ENCODE measurements at places on chromosomes 7 and 10.

- DNase-seq: no peak
Observed at GRCh38 chr7:115356999-115357702, 435.3 kb downstream of the MDFIC start.

GRCh38 chr10:49356181-49356580 lies 39.7 kb downstream of the DRGX start:
- no peak for DNase-seq

DNA sequence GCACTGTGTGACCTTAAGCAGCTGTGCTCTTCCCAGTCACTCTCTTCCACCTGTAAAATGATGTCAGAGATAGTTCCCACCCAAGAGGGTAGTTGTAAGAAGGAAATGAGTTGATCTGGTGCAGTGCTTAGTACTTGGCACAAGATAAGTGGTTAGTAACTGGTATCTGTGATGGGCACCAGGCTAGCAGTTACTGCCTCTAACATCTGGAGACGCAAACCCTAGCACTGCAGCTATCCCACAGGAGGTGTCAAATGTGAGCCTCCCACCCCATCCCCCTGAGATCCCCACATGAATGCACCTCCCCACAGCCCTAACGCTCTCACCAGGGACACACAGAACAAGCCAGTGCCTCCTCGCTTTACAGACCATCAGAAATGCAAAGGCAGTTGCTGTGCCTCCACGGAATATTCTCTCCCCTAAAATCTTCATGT lies 72.0 kb downstream of the KCNMA1 start:
- DNase-seq: no peak

DNA sequence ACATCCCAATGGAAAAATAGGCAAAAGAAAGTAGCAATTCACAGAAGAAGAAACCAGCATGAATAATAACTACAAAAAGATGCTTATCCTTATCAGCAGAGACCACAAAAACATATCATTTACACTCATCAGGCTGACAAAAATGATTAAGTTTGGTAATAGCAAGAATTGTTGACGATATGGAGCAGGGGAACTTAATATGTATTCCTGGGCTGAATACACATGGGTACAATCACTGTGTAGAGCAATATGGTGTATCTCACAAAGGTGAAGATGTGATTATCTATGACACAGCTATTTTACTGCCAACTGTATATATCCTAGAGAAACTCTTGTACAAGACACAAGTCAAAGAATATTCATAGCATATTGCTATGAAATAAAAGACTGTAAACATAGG lies 141.8 kb upstream of the NOBOX start:
- DNase-seq: no peak

DNA sequence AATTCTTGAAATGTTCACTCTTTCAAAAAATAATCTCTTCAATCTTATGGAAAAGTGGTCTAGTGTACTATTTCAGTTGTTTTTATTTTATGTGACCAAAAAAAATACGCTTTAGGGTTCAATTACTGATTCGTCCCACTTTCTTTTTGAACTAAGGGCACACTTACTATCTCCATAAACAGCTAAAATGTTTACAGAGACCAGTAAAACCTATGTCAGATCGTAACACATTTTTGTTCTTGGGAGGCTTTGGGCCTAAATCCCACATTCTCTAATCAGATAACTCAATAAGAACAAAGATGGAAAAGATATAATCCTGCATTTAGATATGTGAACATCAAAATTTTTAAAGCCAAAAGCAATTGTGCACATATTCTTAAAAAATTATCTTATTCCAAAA lies 29.8 kb upstream of the EPC1 start:
- DNase-seq: no peak

GRCh38 chr7:117279931-117280557 lies 42.8 kb downstream of the WNT2 start:
- no peak for DNase-seq

DNA sequence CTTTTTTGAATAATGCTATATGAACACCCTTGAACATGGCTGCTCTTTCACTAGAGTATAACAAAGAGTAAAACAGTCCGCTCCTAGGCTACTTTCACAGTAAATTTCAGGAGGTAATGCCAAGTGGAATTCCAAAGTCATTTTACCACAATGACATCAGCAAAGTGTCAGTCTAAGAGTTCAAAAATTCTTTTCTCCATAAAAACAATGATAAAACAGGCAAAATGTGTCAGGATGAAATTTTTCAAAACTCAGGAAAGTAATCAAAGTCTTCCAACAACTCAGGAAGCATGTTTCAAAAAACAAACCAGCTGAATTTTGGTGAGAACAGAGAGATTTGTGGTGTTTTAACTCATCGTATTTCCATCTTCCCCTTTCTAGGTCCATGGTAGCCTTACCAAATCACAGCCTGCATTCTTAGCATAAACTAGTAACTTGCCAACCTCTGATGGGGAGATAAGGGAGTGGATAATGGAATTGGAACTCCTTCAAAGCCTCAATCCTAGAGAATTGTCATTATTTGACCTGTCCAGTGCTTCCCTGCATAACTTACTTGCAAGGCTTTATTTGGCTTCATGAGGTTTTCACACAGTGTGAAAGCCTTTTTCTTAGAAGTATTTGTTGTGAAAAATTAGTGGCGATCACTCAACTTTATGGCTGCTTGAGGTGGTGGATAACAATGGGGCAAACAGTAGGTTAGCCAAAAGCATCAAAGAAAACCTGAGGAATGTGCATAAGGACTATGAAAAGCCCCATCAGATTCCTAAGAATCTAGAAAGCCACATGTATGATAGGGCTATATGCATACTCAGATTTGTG lies 302.7 kb downstream of the HDAC9 start:
- no peak for DNase-seq

- no peak for DNase-seq
Observed at GRCh38 chr7:141706239-141707064, 1.7 kb upstream of the WEE2 start.

- no peak for DNase-seq
Observed at GRCh38 chr10:48750991-48751390, 66.3 kb downstream of the WDFY4 start.

DNA sequence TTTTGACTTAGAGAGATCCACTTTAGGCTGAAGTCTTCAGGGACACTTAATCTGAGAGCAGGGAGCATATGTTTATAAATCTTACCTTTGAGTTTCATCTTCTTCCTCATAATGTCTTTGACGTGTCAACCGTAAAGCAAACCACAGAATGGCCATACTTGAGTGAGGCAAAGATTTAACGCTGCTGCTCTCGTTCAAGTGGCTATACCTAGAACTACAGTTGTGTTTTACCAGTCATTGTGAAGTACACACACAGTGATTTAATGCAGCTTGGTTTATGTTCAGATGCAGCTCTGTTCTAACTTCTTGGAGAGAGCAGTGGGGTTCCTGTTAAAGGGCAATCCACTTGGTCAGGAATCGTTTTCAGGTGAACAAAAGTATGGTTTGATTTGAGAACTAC lies 39.9 kb upstream of the GOT1 start:
- DNase-seq: no peak

GRCh38 chr7:112001091-112001826 lies 204.9 kb downstream of the DOCK4 start:
- no peak for DNase-seq

GRCh38 chr10:128044961-128045832 lies 81.0 kb downstream of the MKI67 start:
- no peak for DNase-seq

DNA sequence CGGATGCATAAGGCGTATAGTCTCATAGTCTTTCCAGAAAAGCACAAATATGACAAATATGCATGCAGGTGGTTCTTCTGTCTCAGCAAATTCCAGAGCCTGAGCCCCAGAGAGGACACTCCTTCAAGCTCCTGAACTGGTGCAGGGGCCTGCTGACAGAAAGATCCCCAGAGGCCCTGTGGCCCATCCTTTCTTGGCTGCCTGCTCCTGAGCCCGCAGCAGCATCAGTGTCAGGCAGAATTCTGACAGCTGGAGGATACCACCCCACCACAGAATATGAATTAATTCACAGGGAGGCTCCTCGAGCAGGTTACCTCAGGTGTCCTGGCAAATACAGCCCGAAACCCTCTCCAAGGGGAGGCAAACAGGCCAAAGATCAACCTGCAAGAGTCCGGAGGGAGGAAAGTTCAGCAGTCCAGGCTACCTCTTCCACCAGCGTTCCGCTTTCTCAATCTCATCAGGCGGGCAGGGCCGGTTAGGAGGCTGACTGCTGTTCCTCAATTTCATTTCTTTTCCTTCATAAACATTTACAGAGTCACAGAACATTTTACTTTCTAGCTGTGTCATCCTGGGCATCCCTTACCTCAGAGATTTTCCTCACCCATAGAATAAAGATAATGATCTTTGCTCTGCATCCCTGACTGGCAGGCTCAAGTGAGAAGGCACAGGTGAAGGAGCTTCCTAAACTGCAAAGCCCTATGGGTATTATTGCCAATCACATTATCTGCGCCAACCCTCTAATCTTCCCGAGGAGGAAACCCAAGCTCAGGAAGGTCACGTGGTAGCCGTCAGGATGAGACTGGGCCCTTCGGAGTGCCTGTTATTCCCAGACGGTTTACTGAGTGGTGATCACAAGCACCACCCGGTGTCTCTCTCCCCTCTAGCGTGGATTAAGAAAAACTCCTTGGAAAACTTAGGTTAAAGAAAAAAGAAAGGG lies 1.4 kb downstream of the DNAJB12 start:
- no peak for DNase-seq

- DNase-seq: no peak
Observed at GRCh38 chr10:34190580-34190979, 624.5 kb downstream of the PARD3 start.

GRCh38 chr7:25427721-25428120 lies 199.4 kb upstream of the NPVF start:
- no peak for DNase-seq

GRCh38 chr7:102140952-102141370 lies 145.7 kb upstream of the SH2B2 start:
- no peak for DNase-seq

DNA sequence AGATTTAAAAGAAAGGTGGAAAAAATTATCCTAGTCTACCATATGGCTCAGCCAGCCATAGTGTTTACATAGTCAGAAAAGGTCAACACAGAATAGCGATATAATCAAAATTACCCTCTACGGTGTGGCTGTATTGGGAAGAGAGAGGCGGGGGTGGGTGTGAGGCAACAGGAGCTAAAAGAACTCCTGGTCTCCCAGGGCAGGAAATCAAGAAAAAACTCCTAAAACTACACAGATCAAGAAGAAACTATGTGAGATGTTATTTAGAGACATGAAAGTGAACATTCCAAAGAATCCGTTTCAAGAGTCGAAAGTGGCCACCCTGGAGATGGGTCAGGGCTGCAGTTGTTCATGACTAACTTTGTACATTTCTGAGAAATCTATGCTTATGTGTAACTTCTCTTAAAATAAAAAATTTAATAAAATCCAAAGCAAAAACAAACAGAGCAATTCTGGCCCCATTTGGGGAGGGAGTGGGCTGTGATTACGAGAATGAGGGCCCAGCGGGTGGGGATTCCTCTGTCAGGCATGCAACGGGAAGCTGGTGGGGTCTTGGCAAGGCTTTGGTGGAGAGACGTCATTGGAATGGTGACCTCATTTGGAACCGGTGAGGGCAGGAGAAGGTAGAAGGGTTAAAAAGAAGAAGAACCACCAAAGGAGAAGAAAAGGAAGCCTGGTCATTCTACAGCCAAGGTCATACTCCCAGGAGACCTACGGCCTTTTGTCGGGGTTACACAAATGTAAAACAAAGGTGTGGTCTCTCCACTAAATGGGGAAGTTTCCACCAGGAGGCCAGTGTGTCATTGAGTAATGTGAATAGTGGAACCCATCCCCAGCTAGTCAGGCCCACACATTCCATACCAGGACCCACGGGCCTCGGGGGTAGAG lies 71.2 kb upstream of the DUSP5 start:
- DNase-seq: no peak

GRCh38 chr10:83917537-83918506 lies 221.5 kb upstream of the GHITM start:
- DNase-seq: peak; percentile 1

- DNase-seq: no peak
Observed at GRCh38 chr10:109906316-109906715, 17.0 kb downstream of the XPNPEP1 start.

DNA sequence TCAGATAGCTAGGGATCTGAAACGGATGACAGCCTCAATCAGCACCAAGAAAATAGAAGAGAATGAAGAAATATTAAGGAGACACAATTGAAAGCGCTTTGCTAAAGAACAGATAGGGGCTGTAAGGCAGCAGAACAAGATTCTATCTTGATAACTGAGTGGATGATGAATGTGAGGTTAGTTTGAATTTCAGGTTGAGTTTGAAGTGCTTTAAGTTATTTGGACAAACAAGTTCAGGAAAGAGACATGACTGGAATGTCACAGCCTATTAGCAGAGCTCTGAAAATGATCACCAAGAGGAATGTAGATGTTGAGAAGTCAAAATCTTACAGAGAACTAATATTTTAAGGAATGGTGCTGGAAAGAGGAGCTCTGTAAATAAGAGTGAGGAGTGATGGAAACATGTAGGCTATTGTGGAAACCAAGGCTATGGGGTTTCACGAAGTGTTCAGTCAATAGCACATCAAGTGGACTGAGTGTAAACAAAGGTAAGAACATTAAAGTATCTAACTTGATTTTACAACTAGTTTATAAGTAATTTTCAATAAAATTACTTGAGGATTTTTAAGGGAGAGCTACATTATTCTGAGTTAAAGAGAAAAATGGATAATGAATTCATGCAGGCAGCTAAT lies 61.6 kb downstream of the MEST start:
- no peak for DNase-seq

DNA sequence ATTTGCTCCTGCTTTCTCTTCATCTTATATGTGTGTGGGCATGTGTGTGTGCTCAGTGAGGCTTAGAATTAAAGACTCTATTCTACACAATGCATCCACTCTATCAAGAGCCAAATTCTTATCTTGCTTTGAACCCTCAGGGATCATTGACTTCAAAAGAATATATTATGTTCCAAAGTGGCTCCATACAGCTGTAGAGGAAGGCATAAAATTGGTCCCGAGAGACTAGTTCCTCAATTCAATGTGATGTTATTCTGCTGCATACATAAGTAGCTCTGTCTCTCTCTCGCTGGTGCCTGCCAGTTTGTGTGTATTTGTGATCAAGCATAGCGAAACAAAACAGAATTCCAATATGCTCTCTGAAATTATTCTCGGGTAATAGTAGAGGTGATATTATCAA lies 997.9 kb upstream of the POT1 start:
- no peak for DNase-seq

DNA sequence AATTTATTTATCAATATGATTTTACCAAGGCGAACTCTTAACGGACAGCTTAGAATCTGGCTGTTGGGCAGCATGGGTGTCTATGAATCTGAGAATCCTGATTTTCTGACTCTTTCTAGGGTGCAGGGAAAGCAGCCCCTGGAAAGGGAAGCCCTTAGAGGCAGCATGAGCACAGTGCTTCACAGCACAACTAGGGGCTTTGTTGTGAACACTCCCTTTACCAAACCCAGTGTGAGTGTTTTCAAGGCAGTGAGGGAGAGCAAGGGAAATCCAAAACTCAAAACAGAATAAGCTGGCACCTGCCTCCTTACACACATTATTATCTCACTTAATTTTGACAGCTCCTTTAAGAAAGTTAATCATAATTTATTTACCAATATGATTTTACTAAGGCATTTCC lies 116.3 kb upstream of the CSTF2T start:
- no peak for DNase-seq

DNA sequence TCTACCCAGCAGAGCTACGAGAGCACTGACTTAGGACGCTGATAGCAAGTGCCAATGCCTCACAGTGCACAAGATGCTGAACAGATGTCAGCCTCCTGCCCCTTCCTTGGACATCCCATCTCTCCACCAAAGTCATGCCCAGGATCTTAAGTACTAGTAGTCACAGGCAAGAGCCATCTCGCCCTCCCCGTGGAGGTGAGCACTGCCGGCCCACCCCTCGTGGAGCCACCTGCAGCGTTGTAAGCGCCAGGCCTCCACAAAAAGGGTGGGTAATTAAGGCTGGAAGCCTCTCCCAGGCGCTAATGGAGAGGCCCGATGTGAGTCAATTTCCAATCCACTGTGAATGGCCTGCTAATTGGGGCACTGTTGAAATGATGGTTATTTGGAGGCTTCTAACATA lies 156.2 kb downstream of the GRID1 start:
- no peak for DNase-seq
